Germinal center (tissue), 1 donor: ENCODE measurements at places on chromosomes 12 and 14.
A peak's percentile ranks its signal among the peaks of the same experiment; 100 is the strongest.

DNA sequence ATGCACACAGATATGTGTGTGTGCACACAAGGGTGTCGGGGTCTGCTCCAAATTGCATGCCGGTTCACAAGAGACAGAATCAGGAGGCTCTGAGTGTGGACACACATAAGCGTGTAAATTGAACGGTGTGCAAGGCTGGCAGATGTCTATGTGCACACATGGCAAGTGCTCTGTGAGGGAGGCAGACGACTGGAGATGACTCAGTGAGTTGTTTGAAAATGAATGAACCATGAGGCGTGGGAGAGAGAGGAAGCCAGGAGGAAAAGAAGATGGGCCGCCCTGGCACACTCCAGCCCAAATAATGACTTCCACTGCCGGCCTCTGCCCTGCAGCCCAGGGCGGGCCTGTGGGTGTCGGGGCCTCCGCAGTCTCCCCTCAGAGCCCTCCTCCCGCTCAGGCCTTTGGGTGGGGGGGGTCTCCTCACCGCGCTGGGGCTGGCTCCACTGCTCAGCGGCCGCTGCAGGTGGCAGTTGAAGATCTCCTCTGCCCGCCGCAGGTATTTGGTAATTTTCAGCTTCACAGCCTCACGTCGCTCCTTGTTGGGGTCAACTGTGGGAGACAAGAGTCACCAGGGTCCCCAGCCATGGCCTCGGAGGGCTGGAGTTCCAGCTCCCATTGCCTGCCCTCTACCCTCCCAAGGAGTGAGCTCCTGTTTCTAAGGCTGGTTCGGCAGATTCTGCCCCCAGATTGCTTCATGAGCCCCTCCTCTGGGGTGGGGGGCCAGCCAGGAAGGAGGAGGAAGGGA, 3.5 kb downstream of the RPS6KL1 start:
- DNase-seq: no peak

DNA sequence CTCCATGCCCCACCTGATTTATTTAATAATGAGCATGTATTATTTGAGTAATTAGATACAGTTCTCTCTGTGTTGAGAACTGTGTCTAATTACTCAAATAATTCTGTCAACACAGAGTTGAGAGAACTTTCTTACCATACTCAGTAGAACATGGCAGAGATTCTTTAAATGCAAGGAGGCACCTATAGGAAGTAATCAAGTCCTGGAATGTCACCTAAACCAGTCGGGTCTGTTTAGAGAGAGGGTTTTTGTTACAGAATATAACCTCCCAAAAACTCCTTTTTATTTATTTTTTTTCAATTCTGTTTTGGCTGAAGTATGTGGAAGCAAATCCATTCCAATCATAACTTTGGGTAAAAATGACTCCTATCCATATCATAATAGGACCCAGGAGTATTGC, 37.5 kb upstream of the CIT start:
- DNase-seq: no peak

- DNase-seq: no peak
Observed at GRCh38 chr14:91387169-91387835, 30.3 kb downstream of the CCDC88C start.

DNA sequence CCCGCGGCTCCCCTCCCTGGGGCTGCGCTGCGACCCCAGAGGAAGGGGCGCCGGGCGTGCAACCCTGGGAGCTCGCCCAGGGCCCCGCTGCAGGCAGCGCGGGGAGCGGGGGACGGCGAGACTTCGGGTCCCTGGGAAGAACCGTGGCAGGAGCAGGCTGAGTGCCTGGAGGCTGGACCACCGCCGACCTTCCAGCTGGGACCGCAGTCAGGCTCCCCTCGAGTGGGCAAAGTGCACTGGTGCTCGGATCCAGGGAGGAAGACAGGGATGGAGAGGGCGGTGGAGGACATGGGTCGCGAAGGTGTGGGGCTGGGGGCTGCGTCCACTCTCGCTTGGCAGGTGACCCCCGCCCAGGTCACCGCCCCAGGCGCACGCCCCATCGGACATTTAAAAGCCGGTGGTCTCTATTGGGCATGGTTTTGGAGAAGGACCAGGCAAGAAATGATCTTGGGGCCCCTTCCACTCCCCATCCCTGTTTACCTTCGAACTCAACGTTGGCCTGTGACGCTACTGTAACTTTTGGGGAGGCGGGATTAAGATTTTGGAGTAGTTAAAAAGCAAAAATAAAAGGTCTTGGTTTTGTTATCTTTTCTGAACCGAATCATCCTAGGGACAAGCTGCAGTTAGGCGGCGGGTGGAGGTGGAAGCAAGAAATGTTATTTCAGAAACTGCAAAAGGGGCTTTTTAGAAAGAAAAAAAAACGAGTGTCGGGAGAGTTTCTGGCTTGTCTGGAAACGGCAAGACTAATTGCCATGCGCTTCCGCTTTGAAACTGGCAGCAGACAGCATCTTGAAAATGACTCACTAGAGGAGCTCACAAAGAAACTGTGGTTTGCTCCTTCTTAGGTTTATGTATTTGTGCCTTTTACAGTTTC, 1.0 kb downstream of the ELK3 start:
- peak; percentile 56 for DNase-seq

- no peak for DNase-seq
Observed at GRCh38 chr12:19938491-19938890, 429.8 kb upstream of the PDE3A start.

DNA sequence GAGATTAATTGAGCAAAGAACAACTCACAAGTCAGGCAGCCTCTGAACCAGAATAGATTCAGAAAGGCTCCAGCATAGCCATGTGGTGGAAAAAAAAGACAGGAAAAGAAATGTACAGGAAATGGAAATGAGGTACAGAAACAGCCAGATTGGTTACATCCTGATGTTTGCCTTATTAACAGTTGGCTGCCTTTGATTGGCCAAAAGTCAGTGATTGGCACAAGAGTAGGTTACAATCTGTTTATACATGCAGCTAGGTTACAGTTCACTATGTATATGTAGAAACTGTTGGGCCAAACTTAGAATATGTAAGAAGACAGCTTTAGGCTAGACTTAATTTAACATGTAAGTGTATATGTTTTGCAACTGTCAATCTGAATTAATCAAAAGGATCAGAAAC, 118.9 kb downstream of the UNC79 start:
- DNase-seq: no peak

- DNase-seq: no peak
Observed at GRCh38 chr12:98819821-98820404, 174.8 kb downstream of the APAF1 start.

- peak; percentile 46 for DNase-seq
Observed at GRCh38 chr12:104957719-104958000, 430 bp downstream of the SLC41A2 start.

- DNase-seq: no peak
Observed at GRCh38 chr14:99242816-99243721, 28.9 kb downstream of the BCL11B start.

DNA sequence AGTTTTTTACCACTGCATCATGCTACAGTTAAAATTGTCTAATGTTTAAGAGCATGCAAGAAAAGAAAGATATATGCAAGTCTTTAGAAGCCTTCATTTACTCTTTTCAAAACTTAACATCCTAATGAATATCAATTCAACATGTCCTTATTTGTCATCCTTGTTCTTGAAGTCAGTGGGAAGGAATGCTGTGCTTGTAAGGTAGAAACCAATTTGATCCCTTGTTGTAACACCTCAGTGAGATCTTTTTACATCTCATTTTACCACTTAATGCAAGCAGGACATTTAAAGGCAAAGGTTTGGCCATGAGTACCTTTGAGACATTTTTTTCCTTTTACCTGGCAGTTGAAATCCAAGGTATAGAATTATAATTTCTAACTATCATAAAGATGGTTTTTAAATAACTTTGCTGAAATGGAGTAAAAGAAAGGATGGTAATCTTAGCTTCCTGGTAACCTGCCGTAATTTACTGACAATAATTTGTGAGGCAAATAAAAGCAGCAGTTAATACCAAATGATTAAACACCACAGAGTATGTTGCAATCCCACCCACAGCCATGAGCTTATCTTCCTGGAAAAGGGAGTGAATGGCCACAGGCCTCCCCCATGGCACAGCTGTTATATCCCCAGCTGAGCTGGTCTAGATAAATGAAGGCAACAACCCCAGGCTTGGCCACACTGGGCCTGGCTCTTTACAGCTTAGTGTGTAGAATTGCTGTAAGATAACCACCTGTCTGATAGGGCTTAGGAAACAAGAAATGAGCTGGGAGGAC, 33.2 kb upstream of the STRN3 start:
- DNase-seq: no peak

DNA sequence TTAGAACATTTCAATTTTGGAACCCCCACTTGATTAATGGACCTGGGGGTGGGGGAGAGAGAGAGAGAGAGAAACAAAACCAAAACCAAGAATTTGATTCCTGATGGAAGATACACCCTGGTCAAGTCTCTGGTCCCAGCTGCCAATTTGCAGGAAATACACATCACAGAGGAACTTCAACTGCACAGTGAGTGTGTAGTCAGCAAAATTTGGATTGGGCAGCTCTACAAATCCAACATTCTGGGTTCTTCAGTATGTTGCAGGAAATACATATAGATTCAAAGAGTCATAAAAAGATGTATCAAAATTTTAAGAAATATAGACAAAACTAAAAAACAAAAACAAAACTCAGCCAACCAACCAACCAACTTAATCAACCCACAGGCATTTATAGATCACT, 17.4 kb downstream of the DNAH10 start:
- no peak for DNase-seq

DNA sequence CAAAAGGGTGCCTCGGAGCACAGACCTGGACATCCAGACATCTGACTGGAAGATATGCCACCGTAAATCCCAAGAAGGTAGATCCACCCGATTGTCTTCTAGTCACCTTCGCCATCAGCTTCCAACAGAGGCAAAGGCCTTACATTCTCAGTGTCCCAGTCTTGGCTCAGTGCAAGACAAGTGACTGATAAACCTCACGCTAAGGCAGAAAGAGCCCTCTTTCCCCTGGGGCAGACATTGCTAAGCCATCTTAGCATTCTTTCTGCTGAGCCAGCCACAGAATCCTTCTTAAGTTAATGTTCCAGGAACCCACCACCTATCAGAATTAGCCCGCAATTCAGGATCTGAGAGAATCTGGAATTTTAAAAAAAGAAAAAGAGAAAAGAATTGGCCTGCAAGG, 4.3 kb upstream of the PLEKHG6 start:
- no peak for DNase-seq

DNA sequence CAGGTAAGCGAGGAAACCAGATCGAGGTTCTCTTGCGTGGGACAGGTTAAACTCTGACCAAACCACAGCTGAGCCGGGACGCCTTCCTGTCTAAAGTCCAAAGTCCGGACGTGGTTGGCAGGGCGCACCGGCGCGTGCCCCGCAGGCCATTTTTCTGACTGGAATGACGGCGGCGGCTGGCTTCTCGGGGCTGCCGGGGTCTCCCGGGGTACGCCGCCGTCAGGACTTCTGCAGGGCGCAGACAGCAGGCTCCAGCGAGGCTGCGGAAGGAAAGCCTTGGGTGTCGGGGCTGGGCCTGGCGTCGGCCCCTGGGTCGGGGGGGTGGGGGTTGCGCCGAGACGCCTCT, 32.8 kb downstream of the MIA2 start:
- DNase-seq: no peak

- DNase-seq: no peak
Observed at GRCh38 chr12:68137335-68137830, 22.2 kb downstream of the IFNG start.

GRCh38 chr12:25151476-25151875, 43.5 kb downstream of the DNAI7 start:
- no peak for DNase-seq

- DNase-seq: no peak
Observed at GRCh38 chr12:94689002-94689645, 38.8 kb upstream of the TMCC3 start.

GRCh38 chr14:72736786-72737559, 156.9 kb downstream of the DPF3 start:
- no peak for DNase-seq

DNA sequence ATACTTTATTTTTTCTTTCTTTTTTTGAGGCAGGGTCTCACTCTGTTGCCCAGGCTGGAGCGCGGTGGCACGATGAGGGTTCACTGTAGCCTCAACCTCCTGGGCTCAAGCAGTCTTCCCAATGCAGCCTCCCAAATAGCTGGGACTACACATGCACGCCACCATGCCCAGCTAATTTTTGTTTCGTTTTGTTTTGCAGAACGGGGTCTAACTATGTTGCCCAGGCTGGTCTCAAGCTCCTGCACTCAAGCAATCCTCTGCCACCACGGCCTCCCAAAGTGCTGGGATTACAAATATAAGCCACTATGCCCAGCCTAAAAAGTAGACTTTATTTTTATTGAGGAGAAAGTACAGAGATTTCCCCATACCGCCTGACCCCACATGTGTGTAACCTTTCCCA, 4.7 kb upstream of the MSI1 start:
- DNase-seq: no peak

DNA sequence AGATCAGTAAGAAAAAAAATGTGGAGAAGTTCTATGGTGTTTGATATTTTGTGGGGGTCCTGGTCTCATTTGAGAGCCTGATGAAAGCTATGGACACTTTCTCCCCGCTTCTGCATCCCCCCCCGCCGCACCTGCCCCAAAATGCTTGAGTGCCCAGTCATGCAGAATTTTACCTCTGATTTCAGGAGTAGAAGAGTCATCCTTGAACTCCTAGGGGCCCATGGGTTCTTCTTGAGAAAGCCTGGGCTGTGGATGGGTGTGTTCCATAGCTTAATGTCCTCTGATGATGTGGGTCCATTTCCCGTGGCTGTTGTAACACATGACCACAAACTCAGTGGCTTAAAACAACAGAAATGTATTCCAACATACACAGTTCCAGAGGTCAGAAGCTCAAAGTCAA, 248.8 kb upstream of the PWP1 start:
- DNase-seq: no peak

DNA sequence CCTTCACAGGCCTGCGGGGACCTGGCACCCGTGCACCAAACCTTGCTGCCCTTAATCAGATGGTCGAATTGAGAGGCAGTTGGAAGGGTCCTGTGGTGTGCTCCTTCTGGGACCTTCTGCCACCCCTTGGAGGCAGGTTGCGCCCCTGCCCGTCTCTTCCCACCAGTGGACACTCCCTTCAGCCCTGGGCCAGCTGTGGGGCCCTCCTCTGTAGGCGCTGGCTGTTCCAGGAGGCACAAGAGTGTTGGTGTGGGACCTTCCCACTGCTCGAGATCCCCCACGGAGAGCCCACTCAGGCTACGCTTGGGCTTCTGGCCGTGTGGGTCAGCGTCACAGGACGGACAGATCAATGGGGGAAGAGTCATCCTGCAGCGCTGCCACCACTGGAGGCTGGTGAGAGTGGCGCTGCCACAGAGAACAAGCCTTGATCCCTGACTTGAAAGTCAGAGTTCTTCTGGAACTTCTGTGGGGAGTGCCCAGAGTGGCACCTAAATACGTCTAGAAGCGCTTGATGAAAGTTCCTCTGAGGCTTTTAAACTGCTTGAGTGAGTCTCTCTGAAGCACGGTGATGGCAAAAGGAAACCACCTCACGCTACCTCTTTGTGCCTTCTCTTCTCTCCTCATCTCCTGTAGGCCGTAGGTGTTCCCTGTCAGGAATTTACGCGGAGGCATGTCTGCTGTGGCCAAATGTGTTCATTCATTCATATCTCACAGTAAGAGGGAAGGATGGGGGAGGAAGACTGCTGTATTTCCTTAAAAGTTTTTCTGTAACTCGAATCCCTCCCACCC, 48.3 kb downstream of the TRAF3 start:
- no peak for DNase-seq

- DNase-seq: no peak
Observed at GRCh38 chr12:52402873-52403540, 3.1 kb downstream of the KRT82 start.
